Bronchus fibroblast of lung (primary cell): ENCODE measurements at places on chromosomes 7 and 10. TPM values are rescaled to one million over a fixed set of nuclear protein-coding genes. Genes with fewer than 3 reads are reported as not detected.

DIP2C gene
- 9.5 and 10.9 TPM in 2 replicates for total RNA-seq

SLC29A4 gene
- 4.2 and 5.2 TPM in 2 replicates for total RNA-seq

DDC gene
- not detected in 2 replicates for total RNA-seq

CALD1 gene
- total RNA-seq, result 98.3 and 110 TPM in 2 replicates

ARHGAP22 gene
- total RNA-seq, result 28.9 and 32.4 TPM in 2 replicates
